ENCODE measurements at places on chromosomes 5 and 9.

- DNase-seq: no peak
Measured at GRCh38 chr9:23621924-23622323, 204.1 kb downstream of the ELAVL2 start.

DNA sequence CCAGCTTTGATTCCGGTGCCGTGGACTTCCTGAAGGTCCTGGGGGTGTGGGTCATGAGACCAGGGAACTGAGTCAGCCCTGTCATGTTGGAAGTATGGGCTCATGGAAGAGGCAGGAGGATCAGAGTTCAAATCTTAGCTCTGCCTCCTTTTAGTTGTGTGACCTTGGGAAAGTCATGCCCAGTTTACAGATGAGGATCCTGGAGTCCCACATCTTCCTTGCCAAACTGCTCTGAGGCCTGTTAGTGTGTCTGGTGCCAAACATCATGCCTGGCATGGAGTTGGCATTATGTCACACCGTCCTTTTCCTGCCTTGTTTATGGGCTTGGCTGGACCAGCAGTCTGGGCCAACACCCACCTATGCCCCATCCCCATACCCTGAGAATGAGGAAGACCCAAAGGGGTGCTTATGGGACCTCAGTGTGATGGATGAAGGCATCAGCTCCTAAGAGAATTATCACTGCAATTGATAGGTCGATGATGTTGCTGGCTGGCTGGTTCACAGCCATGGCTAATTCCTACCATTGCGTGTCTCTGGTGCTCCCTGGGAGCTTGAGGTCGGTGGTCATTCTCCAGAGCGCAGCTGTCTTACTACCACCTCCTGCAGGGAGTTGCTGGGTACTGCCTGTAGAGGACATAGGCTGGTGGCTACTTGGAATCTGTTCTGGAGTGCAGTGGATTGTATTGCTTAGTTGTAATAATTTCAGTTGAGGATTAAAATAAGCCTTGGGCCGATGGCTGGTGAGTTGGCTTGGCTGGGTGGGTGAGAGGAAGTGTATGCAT, 140.5 kb upstream of the PITX1 start:
- no peak for DNase-seq

DNA sequence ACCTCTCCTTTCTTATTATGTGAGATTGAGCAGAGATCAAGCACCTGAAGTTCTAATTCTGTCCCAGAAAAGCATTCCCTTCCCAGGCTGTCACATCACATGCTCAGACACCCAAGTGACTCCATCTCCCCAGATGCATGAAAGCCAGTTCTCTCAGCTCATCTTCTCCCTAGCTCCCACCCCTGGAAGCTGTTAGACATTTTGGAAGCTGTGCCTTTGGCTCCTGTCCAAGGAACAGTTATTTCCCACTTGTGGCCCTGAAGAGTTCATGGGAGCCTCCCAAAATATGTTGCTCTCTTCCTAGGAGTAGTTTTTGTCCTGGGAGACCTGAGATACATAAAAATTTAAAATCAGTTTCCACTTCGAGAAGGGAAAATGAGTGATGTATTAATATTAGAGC, 161.4 kb upstream of the GAS1 start:
- DNase-seq: no peak

GRCh38 chr9:18274693-18275092, 199.3 kb upstream of the ADAMTSL1 start:
- DNase-seq: no peak

DNA sequence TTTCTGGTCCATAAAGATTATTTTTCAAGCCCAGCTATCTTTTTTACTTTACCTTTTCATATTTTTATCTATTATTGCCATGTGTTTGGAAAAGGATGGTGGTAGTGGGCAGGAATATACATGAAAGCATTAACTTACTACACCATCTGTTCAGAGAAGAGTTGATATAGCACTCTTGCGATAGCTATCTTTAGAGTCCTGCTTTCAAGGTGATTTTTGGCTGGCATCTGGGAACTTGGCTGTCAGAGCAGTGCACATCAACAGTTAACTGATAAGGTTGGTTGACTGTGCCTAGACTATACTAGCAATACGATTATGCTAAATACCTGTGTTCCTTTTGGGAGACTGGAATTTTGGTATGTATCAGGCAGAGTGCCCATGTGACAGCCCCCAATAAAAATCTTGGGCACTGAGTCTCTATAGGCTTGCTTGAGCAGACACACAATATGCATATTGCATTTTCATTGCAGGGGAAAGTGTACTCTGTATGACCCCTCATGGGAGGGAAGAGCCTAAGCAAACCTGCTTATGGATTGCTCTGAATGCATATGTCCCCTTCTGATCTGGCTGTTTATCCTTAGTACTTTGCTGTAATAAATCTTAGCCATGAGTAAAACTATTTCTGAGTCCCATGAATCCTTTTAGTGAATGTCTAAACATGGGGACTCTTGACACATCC, 227.6 kb upstream of the C9orf72 start:
- DNase-seq: no peak

DNA sequence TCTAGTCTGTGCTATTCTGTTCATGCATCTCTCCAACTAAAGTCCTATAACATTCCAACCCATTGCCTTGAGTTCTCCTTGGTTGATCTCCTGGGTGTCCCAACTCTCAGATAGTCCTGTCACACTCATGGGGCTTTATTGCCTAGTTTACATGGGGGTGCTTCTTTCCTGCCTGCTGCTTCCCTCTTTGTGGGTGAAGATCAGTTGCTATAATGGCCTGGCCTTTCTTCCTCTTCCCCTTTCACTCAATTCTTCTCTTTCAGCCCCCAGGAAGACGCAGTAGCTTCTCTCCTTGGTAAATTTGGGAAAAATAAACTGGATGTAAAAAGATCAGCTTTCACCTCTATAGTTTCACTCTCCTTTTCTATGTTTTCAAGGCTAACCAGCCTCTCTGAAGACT, 66.5 kb downstream of the PTCD2 start:
- DNase-seq: no peak

All from HuH-7 (cell line).